ENCODE measurements at places on chromosomes 5 and 9.

DNA sequence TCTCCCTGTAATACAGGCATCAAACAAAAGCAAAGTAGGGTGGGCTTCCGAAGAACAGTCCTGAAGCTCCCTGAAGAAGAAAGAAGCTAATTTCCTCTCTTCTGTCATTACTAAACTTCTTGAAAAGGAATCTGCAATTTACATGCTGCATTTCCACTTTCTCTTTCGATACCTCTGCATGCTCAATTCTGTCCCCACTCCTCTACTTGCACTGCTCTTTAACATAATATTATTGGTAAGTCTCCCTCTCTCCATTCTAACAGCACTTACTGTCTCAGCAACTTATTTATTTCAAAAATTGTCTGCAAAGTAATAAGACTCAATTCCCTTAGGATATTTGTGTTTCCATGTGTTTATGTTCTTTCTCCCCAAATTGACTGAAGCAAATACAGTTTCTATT is 3.9 kb upstream of the PLPP1 start:
- DNase-seq = no peak

GRCh38 chr9:125703662-125704061 is 3.3 kb downstream of the MAPKAP1 start:
- DNase-seq = no peak

DNA sequence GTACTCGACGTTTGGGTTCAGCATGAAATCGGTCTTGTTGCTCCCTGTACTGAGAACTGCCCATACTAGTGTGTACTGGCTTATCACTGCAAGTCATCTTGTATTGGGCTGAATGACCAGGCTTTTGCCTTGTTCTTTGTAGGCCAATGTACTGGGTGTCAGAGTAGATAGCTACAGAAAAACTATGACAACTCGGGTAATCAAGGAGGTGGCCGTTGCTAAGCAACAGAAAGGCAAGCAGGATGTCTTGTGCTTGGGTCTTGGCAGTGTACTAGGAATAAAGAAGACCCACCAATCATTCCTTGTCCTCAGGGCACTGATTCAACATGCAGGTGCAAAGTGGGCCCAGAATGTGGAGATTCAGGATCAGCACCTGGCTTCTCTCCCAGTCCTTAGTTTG is 11.9 kb upstream of the SHISAL2B start:
- DNase-seq = no peak

- no peak for DNase-seq
Measured at GRCh38 chr9:110464321-110464720, 115.2 kb downstream of the SVEP1 start.

- DNase-seq = no peak
Measured at GRCh38 chr5:130141659-130142320, 237.5 kb downstream of the CHSY3 start.

GRCh38 chr5:142481410-142481809 is 156.6 kb upstream of the SPRY4 start:
- DNase-seq = no peak

DNA sequence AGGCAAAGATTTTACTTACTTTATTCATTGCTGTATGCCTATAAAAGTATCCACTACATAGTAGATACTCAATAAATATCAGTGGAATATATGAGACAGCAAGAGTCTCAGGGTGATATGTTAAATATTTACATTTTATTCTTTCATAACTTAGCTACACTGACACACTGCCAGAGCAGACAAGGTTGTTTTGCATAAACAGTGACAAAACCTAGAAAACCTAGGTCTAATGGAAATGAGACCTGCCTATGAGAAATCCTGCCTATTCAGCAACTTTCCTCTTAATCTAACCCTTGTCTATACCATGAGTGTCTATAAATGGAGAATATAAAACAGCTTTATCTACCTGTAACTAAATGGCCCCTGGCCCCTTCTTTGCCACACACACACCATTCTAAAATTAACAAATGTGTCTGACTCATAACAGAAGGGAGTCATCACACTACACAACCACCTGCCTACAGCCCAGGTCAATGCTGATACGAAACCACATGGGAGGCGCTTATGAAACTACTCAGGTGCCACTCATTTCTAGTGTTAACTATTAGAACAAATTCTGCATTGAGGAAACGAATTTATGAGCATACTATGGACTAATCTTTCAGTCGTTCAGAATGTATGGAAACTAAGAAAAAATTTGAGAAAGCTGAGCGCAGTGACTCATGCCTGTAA is 60.3 kb downstream of the UBAP2 start:
- DNase-seq = no peak

GRCh38 chr5:6371079-6371810 is 7.1 kb downstream of the MED10 start:
- no peak for DNase-seq

- DNase-seq = no peak
Measured at GRCh38 chr5:95842854-95843544, 20.5 kb upstream of the GLRX start.

GRCh38 chr5:174314261-174314660 is 268.8 kb downstream of the NSG2 start:
- DNase-seq = no peak

GRCh38 chr9:114203410-114204140 is 48.2 kb downstream of the COL27A1 start:
- no peak for DNase-seq

GRCh38 chr9:92496396-92497176 is 14.3 kb upstream of the ASPN start:
- no peak for DNase-seq

GRCh38 chr5:170314541-170315095 is 17.0 kb upstream of the LCP2 start:
- no peak for DNase-seq

- DNase-seq = no peak
Measured at GRCh38 chr5:137666461-137666850, 69.4 kb downstream of the KLHL3 start.

- no peak for DNase-seq
Measured at GRCh38 chr9:21558615-21559401, 76.7 kb upstream of the IFNE start.

GRCh38 chr5:158619083-158619788 is 480.5 kb downstream of the EBF1 start:
- no peak for DNase-seq

GRCh38 chr9:87375397-87376073 is 122.1 kb upstream of the DAPK1 start:
- DNase-seq = no peak

DNA sequence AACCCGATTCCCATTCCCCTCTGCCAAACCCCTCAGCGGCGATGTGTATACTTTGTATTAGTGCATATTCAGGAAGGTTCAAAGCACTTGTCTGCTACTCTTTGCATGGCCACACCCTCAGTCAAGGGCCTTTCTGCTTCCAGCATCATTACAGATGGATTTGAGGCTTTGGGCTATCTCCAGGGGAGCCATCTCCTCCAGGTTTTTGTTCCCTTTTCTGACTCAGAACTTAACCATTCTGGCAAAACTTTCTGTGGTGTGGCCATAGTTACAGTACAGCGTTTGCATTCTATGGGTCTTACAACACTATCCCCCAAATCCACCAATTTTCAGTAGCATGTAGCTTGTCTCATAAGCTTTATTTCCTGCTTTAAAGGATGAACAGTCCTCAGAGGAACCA is 36.0 kb upstream of the SVEP1 start:
- DNase-seq = no peak

DNA sequence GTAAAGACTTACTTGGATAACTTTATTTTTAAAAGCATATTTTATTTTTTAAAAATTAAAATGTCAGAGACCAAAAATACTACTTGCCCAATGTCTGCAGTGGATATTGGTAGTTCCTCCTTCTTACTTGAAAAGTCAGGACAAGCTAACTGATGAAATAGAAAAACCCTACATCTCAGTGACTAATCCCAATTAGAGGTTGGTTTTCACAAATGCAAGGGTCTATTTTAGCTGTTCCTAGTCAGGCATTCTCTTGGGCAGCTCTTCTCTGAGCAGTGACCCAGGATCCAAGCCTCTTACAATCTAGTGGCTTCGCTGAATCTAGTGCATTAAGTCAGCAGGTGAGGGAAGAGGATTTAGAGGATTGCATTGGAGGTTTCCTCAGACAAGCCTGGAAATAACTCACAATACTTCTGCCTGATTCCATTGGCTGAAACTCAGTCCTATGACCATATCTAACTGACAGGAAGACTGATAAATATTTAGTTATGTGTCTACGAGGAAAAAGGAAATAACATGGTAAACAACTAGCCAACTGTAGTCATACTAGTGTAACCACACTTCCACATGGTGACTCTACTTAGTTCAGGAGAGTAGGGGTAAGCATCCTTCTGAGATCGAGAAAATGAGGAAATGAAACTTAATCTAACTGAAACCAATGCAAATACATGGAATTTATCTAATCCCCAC is 34.2 kb upstream of the MIER3 start:
- no peak for DNase-seq

- no peak for DNase-seq
Measured at GRCh38 chr5:116759860-116760640, 185.4 kb upstream of the SEMA6A start.

DNA sequence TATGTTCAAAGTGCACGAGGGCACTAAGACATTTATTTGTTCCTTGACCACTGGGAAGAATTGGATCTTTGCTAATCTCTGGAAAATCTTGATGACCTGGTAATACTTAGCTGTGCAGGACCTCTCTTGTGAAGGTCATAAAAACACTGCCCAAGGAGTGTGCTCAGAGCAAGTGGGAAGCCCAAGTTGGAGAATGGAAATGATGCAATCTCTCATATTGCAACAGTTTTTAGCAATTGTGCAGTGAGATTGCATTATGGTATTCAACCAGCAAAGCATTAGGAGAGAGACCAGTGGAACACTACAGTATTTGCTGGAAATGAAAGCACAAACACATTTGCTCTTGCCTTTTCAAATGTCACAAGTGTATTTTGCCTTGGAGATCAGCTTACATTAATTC is 34.5 kb downstream of the TXNDC8 start:
- no peak for DNase-seq

GRCh38 chr9:125438506-125439433 is 177.1 kb downstream of the GAPVD1 start:
- DNase-seq = no peak

GRCh38 chr9:136116360-136117098 is 2.1 kb downstream of the TMEM250 start:
- DNase-seq = no peak

DNA sequence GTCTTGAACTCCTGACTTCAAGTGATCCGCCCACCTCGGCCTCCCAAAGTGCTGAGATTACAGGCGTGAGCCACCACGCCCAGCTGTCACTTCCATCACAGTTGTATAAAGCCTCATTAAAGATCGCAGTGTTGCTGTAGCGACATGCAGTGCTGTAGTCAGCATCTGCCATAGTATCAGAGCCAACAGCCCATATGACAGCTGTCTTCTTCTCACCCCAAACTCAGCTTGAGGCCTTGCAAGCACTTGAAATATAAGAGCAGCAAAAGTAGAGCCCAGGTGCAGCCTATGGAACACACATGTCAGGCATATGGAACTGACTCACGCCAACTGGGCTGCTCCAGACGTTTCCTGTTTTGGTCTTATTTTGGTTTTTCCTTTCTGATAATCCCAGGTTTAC is 167.8 kb downstream of the TRIO start:
- DNase-seq = no peak

GRCh38 chr9:30970812-30971211 is 1413.6 kb upstream of the ACO1 start:
- DNase-seq = no peak

DNA sequence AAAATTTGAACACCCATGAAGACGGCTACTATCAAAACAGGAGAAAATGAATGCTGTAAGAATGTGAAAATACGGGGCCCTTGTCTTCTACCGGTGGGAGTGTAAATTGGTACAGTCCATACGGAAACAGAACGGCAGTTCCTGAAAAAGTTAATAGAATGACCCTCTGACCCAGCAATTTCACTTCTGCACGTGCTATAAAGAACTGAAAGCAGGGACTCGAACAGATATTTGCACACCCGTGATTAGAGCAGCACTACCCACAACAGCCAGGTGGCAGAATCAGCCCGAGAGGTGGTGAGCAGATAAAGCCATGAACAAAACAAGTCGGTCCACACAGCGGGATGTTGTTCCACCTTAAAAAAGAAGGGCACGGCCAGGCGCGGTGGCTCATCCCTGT is 22.6 kb upstream of the SLC12A7 start:
- DNase-seq = no peak

- DNase-seq = no peak
Measured at GRCh38 chr5:173247510-173247909, 12.5 kb upstream of the NKX2-5 start.

DNA sequence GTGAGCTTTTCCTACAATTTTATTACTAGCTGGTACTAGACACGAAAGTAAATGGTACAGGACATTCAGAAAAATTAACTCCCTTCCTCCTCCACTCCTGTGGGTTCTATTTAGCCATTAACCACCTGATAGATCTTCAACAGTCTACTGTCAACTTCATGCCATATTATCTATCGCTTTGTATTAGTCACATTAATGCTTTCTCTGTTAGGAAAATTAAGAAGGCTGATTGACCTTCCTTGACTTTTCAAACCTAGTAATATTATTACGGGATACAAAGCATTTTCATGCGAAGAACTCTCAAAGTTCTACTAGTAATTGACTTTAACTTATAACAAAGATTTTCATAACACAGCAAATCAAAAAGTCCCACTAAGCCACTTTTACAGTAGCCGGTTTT is 1.2 kb downstream of the TEX10 start:
- DNase-seq = no peak

- DNase-seq = no peak
Measured at GRCh38 chr5:42020788-42021530, 95.9 kb downstream of the FBXO4 start.

- DNase-seq = no peak
Measured at GRCh38 chr5:19987612-19988361, at the start of gene CDH18. TSS of gene CDH18 (minus strand) at chr5:19988200. CDS start at chr5:19838986, 149,214 bp downstream.

DNA sequence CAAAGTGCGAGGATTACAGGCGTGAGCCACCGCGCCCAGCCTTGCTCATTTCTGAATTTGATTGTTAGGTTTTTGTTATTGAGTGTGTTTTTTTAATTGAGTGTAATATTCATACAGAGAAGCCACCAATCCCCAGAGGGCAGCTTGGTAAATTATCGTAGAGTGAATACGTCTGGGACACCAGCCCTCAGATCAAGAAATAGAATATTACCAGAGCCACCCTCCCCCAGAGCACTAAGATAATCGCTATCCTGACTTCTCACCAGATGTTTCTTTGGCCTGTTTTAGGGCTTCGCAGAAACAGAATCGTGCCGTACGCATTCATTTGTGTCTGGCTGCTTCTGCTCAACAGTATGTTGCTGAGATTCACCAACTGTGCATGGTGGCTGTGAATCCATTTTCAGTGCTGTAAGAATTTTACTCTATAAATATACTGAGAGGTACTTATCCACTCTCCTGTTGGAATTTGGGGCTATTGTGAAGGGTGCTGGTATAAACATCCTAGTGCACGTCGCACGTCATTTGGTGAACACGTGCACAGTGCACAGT is 37.8 kb upstream of the RUFY1 start:
- DNase-seq = no peak

DNA sequence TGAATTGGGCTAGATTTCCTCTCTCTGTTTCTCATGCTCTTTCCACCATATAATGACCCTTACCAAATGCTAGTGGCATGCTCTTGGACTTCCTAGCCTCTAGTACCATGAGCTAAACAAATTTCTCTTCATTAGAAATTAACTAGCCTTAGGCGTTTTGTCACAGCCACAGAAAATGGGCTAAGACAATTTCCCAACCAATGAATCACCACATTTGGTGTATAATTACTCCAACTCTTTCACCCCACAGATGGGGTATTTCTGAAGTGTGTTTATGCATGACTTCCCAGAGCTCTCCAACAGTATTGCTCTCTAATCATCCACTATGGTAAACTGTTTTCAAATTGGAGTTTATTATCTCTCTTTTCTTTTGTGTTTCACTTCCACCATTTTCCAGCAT is 1041.1 kb upstream of the COX7C start:
- no peak for DNase-seq

- no peak for DNase-seq
Measured at GRCh38 chr9:16623989-16624743, 246.3 kb downstream of the BNC2 start.
